ENCODE measurements at places on chromosomes 12 and 14.

GRCh38 chr12:108364879-108365278 is 25.8 kb upstream of the CMKLR1 start:
- no peak for DNase-seq

DNA sequence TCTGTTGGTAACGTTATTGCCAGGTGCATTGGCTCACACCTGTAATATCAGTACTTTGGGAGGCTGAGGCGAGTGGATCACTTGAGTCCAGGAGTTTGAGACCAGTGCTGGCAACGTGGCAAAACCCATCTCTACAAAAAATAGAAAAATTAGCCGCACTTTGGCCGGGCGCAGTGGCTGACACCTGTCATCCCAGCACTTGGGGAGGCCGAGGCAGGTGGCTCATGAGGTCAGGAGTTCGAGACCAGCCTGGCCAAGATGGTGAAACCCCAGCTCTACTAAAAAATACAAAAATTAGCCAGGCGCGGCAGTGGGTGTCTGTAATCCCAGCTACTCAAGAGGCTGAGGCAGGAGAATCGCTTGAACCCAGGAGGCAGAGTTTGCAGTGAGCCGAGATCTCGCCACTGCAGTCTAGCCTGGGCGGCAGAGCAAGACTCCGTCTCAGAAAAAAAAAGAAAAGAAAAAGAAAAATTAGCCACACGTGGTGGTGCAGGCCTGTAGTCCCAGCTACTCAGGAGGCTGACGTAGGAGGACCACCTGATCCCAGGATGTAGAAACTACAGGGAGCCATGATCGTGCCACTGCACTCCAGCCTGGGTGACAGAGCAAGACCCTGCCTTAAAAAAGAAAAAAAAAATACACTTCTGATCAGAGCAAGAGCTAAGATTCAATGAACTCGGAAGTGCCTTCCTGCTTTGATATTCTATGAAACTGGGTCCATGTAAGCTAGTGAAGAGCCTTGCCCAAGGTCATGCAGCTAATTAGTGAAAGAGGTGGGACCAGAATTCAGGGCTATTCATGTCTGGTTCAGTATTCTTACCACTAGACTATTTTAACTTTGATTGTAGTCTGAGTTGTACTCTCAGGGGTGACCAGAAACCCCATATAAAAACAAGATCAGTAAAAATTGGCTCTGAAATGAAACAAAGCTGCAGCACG is 4.2 kb upstream of the RNASE8 start:
- DNase-seq = no peak

DNA sequence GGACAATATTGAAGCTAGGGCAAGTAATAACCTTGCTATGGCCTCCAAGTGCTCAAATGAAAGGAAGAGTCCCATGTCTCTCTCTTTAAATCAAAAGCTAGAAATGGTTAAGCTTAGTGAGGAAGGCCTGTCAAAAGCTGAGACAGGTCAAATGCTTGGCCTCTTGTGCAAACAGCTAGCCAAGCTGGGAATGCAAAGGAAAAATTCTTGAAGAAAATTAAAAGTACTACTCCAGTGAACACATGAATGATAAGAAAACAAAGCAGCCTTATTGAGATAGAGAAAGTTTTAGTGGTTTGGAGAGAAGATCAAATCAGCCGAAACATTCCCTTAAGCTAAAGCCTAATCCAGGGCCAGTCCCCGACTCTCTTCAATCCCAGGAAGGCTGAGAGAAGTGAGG is 84.1 kb upstream of the PLEKHA5 start:
- DNase-seq = no peak

- DNase-seq = peak; percentile 81
These were observed 79.9 kb downstream of the NEDD1 start for GRCh38 chr12:96986883-96987523.

DNA sequence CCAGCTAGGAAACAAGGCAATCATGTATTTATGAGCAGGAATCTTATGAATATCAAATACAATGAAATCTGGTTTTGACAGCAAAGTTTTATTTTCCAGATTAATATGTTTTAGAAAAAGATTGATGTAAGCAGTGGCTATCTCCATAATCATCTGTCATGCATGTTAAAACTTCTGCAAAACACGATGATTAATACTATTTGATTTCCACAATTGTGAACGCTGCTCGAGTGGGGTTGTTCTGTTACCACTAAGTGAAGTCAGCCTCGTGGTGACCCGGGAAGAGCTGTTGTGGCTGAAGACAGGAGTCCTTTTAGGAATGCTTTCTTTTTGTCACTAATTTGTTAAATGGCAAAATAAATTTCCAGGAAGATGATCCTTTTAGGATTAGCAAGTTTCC is 9.4 kb downstream of the CFAP251 start:
- DNase-seq = no peak

- no peak for DNase-seq
These were observed 1.5 kb downstream of the VRTN start for GRCh38 chr14:74349757-74350156.

- no peak for DNase-seq
These were observed 415.5 kb upstream of the SOX5 start for GRCh38 chr12:24364921-24365320.

DNA sequence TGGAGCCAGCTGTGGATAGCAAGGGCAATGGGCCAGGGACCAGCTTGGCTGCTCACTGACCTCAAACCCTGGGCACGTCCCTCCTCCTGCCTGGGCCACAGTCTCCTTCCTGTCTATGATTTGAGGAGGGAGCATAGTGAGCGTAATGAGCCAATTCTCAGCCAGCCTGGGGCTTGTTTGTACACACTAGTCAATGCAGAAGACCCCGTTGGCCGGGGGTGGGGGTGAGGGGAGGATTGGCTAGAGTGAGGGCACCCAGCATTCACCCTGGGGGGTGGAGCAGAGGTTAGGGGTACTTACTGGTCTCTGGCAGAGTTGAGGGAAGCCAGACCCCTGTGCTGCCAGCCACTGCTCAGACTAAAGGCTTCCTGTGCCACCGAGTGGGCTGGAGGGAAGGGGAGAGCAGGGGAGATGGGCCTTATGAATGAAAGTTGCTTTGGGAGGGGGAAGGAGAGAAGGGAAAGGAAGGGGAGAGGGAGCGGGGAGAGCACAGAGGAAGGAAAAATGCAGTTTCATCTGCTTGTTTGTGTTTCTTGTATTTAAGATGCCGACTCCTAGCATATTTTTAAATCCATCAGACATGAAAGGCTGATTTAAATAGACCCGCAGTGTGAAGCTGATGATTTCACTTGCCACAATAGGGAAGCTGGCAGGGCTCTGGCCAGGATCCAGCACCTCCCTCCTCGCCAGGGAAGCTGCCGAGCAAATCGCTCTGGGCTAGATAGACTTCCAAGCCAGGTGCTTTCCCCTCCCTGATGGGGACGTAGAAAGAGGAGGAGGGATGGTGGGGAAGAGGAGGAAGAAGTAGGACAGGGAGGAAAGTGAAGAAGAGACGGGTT is 114.0 kb downstream of the PRMT8 start:
- DNase-seq = peak; percentile 85

DNA sequence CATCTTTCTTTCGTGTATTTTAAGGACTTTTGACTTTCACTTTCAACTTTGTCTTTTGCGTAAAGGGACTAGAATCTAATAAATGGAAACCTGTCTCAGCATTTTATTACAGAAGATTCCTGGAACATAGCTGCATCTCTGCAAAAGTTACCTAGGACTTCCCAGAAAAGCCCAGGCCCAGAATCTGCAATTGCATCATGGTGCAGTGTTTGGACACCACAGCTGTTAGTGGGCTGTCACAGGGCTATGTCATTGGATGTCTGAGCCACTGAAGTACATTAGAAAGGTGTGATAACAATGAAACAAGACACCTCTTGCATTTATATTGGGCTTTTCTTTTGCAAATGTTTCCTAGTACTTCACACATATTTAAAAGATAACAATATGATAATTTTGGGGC is 199.9 kb upstream of the IGF1 start:
- no peak for DNase-seq

GRCh38 chr12:73678335-73678734 is 859.3 kb upstream of the ATXN7L3B start:
- no peak for DNase-seq

GRCh38 chr14:32808644-32809043 is 130.0 kb upstream of the NPAS3 start:
- DNase-seq = peak; percentile 74

DNA sequence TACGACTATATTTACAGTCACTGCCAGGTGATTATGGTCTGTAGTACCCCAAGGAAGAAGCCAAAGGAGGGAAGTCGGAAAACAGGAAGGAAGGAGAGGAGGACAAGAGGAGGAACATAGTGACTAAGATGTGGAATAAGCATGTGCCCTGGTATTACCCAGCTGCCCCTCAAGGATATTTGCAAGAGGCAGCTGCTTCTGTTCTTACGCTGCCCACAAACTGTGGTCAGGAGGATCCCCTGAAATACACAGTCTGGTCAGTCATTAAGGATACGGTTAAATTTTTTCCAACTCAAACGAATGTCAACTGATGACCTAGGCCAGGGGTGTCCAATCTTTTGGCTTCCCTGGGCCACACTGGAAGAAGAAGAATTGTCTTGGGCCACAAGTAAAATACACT is 126.5 kb downstream of the CMAS start:
- DNase-seq = no peak

DNA sequence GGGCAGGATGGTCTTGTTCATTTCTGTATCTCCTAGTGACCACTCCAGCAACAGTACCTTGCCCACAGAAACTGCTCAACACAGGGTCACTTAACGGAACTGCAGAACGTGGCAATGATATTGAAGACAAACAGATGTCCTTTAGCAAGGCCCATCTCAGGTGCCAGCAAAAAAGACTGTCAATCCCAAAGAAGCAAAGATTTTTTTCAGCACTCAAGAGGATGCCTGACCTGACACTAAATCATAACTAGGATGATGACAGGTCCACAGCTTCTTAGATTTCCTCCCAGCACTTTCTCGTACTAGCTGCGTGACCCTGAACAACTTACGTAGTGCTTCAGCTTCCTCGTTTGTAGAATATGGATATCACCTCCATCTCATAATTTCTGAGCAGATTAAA is 39.4 kb downstream of the ATP2B1 start:
- DNase-seq = no peak

Measured in brain (organoid and tissue), 16 donors.